Mammary epithelial cell (primary cell): ENCODE measurements at places on chromosomes 6 and 20.

- DNase-seq = no peak
Observed at GRCh38 chr6:105034470-105034869, 77.6 kb downstream of the LIN28B start.

DNA sequence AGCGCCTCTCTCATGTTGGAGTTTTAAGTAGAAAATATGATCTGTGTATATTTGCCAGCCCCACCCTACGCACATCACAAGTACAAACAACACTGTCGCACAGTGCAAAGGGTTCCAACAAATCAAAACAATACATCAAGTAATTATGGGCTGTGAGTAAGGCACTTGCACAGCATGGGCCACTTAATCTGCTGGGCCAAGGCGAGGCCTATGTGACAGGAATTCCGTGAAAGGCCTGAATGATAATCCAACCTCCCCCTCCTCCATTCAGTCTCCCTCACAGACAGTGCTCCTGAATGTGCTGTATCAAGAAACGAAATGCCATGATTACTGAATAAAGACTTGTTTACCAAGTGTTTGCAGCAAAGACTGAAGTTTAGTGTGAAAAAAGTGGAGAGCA, 130.1 kb upstream of the SLC2A12 start:
- no peak for DNase-seq

DNA sequence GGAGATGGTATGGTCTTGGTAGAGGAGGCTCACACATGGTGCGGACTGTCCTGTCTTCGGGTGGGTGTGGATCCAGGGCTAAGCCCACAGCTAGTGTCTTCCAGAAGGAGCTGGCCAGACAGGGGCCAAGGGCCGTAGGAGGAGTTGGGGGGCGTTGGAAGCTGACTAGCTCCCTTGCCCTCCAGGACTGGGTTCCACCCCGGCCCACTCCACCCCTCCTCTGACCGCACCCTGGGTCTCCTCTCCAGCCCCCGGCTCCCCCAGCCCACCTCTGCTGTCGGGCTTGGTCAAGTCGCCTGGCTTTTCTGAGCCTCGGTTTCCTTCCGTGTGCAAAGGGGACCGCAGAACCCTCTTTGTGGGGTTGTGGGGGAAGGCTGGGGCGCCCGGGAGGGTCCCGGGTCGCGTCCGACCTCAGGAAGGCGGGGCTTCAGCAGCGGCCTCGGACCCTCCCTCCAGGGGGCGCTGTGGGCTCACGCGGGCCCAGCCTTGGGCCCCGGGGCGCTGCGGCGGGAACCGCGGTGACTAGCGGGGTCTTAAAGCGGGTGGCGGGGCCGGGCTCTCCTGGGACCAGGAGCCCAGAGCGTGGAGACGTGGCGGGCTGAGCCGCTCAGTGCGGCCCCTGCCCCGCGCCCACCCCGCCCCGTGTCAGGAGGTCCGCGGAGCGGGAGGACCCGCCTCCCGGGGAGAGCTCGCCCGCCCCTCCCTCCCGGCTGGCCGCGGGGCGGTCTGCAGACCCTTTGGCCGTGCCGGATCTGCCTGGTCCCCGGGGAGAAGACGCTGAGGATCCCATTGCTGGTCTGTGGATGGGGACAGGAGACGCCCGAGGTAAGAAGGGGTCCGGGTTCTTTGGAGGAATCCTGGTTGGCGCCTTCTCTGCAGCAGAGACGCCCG, 5.4 kb downstream of the NPBWR2 start:
- DNase-seq = no peak

DNA sequence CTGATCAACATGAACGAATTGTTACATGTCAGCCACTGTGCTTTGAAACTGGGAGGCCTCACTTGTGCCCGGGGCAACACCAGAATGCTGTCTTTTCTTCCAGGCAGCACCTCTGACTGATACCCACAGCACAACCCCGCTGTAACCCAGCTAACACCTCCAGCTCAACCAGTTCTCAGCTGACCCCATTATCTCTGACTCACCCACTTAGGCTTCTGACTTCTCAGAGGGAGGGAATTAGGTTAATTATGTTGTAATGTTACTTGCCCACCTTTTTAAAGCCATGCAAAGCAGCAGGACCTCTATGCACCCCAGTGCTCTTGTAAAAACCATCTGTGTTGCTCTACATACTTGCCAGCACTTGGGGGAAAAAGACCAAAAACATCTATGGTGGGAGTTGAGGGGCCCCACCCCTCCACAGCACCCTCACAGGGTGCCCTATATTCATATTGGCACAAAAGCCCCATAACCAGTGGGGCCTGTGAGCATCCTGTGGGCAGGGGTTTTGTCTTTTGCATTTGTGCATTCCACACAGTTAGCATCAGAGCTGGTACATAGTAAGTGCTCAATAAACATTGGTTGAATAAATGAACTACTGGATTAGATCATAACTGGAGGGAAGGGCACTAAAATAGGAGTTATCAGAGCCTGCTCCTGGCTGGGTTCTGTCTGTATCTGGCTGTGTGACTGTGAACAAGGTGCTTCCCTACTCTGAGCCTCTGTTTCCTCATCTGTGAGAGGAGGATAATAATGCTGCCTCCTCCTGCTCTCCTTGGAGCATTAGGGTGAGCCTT, 22.3 kb downstream of the BNIP5 start:
- DNase-seq = peak; percentile 79

DNA sequence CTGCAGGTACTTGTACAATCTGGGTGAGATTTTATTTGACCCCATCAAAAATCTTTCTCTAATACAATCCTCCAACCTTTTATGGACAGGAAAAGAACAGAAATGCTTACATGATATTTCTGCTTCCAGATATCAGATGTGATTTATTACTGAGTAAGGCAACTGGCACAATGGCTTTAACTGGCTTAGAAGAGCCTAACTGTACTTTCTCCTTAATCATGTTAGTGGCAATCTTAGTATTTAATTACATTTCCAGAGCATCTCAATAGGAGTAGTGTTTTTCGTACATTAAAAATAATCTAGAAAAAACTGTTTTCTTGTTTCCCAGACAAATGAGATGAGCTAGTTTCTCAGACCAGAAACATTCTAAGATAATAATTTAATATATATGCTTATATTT, 251.6 kb downstream of the KCNQ5 start:
- DNase-seq = no peak

DNA sequence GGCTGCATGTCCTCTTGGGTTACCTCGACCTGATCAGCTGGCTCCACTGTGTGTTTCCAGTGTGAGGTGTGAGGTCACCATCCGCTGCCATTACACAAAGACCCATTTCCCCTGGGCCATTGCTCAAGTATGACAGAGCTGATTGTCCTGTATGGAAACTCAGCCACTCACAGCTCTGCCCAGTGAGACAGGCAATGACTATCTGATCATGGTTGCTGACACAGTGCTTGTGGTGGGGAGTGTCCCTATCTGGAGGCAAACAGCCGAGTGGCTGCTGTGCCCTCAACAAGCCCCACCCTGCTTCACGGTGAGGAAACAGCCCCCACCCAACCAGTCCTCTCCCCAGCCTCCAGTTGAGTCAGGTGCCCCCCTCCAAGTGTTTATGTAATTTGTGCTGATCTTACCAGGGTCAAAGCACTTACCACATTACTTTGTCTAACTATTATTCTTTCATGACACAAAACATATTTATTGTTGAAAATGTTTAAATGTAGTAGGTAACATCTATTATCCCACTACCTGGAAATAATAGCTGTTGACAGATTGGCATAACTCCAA, 11.7 kb upstream of the MAPK13 start:
- peak; percentile 48 for DNase-seq

- no peak for DNase-seq
Observed at GRCh38 chr6:125574604-125575003, 174.8 kb upstream of the HEY2 start.

- DNase-seq = no peak
Observed at GRCh38 chr6:52305411-52305810, 20.9 kb upstream of the MCM3 start.

GRCh38 chr20:58884966-58885365, 32.5 kb downstream of the GNAS start:
- DNase-seq = no peak

- DNase-seq = no peak
Observed at GRCh38 chr20:50198716-50199115, 8.1 kb downstream of the CEBPB start.

DNA sequence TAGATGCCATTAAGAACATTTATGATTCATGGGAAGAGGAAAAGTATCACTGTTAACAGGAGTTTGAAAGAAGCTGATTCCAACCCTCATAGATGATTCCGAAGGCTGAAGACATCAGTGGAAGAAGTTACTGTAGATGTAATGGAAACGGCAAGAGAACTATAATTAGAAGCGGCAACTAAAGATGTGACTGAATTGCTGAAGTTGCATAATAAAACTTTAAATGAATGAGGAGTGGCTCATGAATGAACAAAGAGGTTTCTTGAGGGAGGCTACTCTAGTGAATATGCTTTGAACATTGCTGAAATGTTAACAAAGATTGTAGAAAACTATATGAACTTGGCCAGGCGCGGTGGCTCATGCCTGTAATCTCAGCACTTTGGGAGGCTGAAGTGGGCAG, 84.1 kb downstream of the PHIP start:
- no peak for DNase-seq

GRCh38 chr6:91487696-91488392, 901.0 kb upstream of the MAP3K7 start:
- no peak for DNase-seq

DNA sequence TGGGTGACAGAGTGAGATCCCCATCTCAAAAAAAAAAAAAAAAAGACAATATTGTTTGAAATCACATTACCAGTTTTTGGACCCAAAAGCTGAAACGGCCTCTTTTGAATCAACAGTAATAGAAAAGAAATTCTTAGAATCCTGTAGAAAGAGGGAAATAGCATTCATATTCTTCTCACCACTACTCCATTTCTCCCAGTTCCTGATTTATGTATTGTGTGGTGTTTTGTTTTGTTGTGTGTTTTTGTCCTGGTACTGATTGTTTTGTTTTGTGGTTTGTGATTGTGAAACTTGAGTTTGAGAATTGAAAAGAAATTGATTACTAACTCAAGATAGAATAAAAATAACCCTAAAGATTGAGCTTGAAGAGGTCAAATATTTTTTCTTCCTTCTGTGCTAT, 26.2 kb upstream of the EEF1A1 start:
- DNase-seq = no peak

- peak; percentile 17 for DNase-seq
Observed at GRCh38 chr6:37705239-37706051, 7.8 kb upstream of the MDGA1 start.

DNA sequence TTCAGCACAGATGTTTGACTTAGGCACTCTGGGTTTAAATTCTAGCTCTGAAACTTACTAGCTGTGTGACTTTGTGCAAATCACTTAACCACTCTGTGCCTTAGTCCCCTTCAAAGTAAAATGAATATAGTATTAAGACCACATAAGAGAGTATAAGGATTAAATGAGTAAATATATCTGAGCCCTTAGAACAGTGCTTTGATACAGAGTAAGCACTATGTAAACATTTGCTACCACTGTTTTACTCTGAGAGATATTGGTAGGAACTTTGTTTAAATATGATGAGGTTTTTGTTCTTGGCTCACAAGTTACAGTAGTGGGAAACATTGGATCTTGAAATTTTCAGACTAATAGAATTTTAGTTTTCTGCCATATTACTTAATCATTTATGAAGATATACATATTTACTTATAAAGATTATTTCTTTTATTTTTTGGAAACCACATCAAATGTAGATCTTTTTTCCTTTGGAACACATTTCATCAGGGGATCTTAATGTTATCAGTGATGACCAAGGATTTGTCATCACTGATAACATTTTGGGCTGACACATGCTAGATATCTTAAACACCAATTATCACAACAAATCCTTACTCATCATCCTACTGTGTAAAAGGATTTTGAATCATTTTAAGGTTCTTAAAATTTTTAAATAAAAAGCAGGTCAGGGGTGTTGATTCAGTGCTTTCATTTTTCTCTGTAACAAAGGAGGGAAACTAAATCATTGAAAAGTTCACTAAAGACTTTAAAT, 226.2 kb downstream of the EYA4 start:
- no peak for DNase-seq

- DNase-seq = no peak
Observed at GRCh38 chr20:4127344-4127743, 112.0 kb upstream of the RNF24 start.

DNA sequence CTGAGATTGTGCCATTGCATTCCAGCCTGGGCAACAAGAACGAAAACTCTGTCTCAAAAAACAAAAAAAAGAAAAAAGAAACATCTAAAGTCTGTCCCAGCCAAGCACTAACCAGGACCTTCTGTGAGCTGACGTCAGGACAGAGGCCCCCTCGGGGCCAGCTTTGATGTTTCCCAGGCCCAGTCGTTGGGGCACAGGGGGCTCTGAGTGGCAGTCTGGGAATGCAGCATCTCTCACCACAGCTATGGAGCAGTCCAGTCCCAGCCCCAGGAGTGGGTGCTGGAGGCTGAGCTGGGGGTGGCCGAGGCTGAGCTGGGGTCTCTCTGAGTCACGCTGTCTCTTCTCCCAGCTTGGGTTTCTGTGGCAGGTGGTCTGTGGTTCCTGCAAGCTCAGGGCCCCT, 46.0 kb upstream of the SRF start:
- DNase-seq = no peak

GRCh38 chr6:137202078-137202477, 17.1 kb downstream of the IFNGR1 start:
- no peak for DNase-seq

DNA sequence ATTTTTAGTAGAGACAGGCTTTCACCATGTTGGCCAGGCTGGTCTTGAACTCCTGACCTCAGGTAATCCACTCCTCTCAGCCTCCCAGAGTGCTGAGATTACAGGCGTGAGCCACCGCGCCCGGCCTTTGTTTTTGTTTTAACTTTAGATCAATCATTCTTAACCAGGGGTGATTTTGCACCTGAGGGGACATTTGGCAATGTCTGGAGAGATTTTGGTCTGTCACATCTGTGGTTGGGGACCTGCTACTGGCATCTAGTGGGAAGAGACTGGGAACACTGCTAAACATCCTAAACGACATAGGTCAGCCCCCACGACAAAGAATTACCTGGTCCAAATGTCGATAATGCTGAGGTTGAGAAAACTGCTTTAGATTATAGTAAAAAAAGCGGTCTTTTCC, 82.3 kb downstream of the C6orf52 start:
- no peak for DNase-seq

DNA sequence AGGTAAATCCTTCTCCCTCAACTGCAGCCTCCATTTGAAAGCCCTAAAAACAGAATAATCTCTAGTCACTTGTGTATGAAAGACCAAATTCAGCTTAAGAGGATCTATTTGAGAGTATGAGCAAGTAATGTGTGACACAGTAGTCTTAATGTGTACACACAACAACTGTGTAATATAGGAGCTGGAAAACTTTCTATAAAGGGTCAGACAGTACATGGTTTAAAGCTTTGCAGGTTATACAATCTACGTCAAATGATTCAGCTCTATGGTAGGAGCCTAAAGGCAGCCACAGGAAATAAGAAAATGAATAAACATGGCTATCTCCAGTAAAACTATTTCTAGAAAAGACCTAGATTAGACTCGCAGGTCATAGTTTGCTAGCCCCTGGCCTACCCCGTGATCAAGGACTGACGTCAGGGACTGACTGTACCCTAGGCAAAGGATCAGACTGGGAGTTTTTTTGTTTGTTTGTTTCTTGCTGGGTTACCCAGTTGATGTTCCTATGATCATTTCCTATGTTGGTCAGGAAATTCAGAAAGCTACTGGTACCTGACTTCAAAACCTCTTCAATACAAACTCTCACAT, 39.7 kb downstream of the BTBD9 start:
- DNase-seq = no peak

GRCh38 chr6:148700047-148700715, 46.6 kb upstream of the UST start:
- DNase-seq = peak; percentile 16

- DNase-seq = no peak
Observed at GRCh38 chr20:37544386-37544785, 16.7 kb upstream of the BLCAP start.

GRCh38 chr20:34538671-34539123, 19.8 kb upstream of the MAP1LC3A start:
- DNase-seq = peak; percentile 32

- no peak for DNase-seq
Observed at GRCh38 chr20:32139947-32140346, 30.4 kb downstream of the TM9SF4 start.
